ENCODE measurements at places on chromosomes 11 and 22.

DNA sequence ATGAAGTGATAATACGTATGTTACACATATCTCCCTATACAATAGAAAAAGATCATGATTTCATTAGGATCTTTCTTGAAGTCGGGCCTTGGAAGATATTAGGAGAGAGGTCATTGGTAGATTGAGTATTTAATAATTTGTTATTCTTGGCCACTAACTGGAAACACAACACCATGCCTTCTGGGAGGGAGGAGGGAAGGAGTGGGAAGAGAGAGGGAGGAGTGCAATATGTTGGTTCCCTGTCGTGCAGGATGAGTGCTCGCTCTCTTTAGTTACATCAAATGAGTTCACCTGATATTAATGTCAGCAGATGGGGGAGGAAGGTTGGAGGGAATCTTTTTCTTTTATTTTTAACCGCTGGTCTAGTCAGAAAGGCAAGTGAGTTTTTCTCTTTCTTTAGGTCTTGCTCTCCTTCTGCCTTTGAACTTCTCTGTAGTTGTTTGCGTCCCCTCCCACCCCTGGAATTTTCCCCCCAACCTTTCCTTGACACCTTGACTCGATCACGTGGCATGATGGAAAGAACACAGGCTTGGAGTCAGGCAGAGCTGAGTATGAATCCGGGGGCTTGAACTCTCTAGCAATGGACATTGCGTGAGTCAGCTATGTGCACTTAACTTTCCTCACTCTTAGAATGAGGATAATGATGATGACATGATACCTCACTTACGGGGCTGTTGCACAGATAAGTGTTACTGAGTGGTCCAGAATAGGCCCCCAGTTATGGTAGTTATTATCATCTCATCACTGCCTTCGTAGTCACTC is 6.2 kb downstream of the ADAMTS15 start:
- no peak for DNase-seq

- peak; percentile 51 for DNase-seq
Measured at GRCh38 chr11:66868726-66869566, 12.1 kb downstream of the LRFN4 start.

- DNase-seq, result no peak
Measured at GRCh38 chr22:37310075-37310606, 27.8 kb downstream of the CYTH4 start.

DNA sequence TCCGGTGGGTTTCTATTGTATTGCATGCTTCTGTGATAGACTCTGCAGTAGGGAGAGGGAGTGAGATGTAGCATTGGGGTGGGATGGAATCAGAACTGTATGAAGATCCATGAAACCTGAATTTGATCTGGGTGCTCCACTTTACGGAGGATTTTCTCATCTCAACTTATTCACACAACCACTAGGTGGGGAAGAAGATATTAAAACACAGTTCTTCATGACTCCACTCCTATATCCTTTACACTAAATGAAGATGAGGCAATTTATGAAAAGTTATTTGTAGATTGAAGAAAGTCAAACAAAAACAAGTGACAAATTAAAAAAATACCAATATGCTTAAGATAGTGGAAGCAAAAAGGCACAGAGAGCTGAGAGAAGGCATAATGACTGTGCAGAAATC is 92.6 kb upstream of the PDGFD start:
- no peak for DNase-seq

DNA sequence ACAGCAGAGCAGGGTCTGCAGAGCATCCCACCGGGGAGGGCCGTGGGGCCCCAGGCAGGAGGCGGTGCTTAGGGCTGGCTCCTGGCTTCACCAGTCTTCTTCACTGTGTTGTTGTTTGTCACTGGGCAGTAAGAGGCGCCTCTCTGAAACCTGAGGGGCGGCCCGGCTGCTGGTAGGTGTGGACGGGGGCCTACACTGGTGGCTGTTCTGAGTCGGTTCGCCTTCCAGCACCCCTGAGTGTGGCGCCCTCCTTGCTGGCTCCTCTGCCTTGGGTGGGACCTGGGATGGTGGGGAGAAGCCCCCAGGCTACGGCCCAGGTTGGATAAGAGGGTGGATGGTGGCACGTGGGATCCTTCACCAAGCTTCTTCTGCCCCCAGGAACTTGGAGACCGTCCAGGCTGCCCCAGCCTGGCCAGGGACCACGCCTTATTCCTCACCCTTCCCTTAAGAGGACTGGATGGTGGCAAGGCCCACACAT is 10.4 kb upstream of the GRAMD4 start:
- no peak for DNase-seq

DNA sequence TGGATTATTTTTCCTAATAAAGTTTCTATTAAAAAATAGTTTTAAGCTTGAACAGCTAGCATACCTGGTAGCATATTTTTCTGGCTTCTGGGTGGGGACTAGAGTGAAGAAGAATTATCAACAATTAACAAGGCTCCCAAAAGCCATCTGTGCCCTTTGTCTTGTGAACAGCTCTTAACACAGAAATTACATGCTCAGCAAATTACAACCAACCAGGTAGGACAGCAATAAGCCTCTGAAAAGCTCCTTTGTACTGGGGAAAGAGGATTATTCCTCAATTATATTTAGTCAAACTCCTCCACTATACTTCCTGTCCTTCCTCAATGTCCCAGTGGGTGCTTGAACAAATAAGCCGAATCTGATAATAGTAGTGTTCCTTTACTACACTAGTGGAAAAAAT is 162.8 kb downstream of the RAB38 start:
- DNase-seq, result no peak

DNA sequence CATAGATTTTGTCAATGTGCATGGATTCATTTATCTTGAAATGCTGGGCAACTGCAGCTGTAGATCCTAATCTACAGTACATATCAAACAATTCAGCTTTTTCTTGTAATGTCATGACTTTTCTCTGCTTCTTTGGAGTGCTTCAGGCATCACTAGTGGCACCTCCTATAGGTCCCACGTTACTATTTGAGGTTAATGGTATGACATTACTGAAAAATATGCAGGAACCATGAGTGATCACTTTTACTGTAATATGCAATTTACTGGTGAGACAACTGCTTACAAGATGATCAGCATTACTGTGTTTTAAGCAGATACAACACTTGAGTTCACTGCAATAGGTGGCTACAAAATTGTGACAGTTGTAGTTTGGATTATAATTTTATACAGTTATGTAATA is 3.0 kb downstream of the CENATAC start:
- no peak for DNase-seq

DNA sequence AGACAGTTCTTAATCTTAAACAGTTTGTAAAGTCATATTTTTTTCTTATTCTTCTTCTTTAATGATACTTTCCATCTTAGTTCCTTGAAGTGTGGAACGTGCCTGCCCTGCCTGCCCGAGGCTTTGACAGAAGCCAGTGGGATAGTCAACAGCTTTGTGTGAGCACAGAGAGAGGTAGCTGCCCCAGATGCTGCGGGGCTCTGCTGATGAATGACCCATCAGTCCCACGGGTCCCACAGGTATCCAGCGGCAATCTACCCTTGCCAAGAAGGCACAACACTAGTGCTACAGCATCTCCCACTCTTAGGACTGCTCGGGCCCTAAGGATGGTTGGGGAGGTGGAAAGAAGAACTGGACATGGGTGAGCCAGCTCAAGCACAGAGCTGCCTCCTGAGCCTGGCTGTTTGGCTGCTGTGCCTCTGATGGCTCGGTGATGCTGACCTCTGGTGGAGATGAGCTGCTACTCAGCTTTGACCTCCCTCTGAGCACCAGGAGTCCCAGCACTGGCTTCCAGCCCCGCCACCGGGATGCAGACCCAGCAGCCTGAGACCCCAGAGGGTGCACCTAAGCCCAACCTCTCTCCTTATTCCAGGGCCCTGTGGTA is 11.8 kb upstream of the APLNR start:
- no peak for DNase-seq

- DNase-seq, result no peak
Measured at GRCh38 chr11:16001899-16002426, 354.4 kb downstream of the SOX6 start.

- no peak for DNase-seq
Measured at GRCh38 chr22:26214466-26214865, 45.2 kb downstream of the SEZ6L start.
